ENCODE measurements at places on chromosomes 6 and 20.
A peak's percentile ranks its signal among the peaks of the same experiment; 100 is the strongest.

GRCh38 chr20:45230631-45231030, 9.5 kb downstream of the SEMG2 start:
- DNase-seq, result no peak

DNA sequence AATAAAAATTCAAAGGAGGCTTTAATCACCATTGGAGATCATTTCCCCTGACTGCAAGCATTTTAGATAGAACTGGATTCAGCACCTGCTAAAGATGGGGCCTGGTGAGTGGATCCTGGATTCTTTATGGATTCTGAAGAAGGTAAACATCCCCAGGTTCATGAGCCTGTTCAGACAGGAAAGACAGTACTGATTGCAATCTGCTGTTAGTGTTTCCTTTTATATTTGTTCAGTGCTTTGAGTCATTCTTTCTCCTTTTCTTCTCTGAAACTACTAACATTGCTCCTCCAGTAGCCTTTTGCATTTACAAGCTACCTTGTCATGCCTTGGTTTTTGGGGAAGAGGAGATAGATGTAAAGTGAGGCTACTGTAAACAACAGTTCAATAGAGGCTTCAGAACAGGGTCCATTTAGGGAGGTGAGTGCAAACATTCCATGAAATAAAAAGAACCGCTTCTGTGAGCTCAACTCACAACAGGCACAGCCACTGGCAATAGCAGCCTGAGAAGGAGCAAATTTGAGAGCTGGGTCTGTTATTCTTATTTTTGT, 66.4 kb upstream of the PRL start:
- DNase-seq, result no peak

DNA sequence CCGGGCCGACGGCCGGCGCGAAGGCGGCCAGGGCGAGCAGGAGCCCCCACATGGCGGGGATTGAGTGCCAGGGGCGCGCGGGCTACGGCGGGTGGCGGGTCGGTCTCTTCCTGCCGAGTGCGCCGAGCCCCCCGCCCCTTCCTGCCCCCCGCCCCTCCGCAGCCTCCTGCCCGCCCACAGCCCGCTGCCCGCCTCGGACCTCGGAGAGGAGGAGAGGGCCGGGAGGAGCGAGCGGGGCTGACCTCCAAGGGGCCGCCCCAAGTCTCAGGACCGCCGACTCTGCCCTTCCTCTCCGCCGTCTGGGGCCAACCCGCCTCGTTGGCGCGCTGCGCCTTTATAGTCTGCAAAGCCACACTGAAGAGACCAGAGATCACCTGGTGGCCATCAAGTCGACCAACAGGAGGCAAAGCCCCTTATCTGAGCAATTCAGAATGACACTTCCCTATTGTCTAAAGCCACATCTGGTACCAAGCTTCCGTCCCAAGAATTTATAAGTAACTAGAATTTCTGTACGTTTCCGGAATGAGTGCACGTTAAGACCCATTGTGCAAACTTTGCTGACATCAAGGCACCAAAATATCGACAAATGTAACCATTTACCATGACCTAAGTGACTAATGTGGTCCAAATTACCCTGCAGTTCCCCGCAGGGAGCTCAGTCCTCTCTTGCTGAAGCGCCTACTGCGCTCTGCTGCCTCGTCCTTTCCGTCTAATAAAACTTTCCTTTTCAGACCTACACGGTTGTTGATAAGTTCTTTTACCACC, at the start of gene CPXM1:
CPXM1 (minus strand) TSS at position 107 of the 765 bp plus-strand sequence; CDS start at position 52, 55 bp downstream.
- no peak for DNase-seq

DNA sequence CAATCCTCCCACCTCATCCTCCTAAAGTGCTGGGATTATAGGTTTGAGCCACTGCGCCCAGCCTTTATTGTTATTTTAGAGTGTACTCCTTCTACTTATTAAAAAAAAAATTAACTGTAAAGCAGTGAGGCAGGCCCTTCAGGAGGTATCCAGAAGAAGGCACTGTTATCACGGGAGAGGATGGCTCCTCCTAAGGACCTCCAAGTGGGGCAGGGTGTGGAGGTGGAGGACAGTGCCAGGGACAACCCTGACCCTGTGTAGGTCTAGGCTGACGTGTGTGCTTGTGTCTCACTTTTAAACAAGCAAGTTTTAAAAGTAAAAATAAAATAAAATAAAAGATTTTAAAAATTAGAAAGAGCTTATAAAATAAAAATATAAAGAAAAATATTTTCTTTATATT, 23.7 kb upstream of the TAF4 start:
- peak; percentile 7 for DNase-seq

GRCh38 chr6:77548662-77549366, 85.5 kb upstream of the HTR1B start:
- no peak for DNase-seq

Measured in GM23248 (cell line).